Activated CD8-positive, alpha-beta memory T cell treated with anti-CD3 and anti-CD28 coated beads for 1 hour (primary cell): ENCODE measurements at places on chromosomes 1 and 21.

DNA sequence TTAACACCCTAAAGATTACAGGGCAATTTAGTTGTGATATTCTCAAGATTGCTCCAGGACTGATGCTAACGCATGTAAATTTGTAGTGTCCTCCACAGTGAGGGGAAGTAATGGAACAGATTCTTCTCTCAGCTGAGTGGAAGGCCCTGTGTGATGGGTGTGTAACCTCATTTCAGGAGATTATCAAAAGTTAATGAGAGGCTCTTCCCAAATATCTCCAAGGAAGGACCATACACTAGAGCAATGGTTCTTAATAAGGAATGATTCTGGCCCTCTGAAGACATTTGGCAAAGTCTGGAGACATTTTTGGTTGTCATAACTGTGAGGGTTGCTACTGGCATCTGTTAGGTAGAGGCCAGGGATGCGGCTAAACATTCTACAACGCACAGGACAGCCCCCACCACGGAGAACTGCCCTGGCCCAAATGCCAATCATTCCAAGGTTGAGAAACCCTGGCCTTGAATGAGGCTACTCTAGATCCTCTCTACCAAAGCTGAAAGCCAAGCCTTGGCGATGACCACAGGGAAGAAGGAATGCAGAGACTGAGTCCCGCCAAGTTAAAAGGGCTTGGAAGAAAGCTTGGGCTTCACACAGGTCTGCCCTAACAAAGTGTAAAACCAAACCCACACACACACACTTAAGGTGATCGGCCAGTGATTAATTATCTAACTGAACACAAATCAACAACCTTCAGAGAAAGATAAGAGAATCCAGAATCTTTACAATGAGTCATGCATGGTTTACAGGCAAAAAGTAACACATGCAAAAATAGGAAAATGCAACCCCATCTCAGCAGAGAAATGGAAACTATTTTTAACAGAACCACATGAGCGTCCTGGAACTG is 135.8 kb downstream of the SYF2 start:
- no peak for DNase-seq

- DNase-seq, result no peak
Measured at GRCh38 chr1:83747853-83748482, 251.0 kb downstream of the TTLL7 start.

DNA sequence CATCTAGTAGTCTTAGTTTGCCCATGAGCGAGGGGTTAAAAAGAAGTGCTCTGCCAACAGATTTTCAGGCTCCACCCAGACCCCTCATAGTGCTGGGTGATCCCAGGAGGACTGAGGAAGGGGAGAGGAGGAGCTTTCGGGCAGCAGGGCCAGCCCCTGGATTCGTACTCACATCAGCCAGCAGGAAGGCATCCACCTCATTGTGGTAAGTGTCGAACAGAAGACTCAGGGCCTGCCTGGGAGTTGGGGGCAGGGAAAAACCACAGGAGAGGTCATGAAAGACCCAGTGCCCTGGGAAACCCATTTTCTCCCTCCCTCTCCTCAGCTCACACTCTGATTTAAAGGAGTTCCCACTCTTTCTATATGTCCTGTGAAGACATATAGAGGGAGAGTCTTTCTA is 34.9 kb downstream of the PIK3C2B start:
- no peak for DNase-seq

DNA sequence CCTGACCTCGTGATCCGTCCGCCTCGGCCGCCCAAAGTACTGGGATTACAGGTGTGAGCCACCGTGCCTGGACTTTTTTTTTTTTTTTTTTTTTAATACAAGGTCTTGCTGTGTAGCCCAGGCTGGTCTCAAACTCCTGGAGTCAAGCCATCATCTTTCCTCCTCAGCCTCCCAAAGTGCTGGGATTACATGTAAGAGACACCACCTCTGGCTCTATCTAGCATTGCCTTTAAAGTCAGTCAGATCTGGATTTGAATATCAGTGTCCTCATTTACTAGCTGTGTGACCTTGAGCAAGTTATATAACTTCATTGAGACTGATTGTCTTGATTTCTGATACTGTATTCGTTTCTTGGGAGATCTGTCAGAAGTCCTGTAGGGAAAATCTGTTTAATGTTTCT is 6.6 kb downstream of the MAP3K21 start:
- no peak for DNase-seq

GRCh38 chr21:36761685-36762084 is 62.8 kb downstream of the SIM2 start:
- DNase-seq, result no peak

- DNase-seq, result no peak
Measured at GRCh38 chr1:90220941-90221693, 226.2 kb downstream of the ZNF326 start.
